Lower lobe of right lung (tissue), 2 donors: ENCODE measurements at places on chromosomes 2 and 18. TPM values are rescaled to one million over a fixed set of nuclear protein-coding genes. Genes with fewer than 3 reads are reported as not detected.

- DNase-seq: no peak
- no peak overlapping the region for H3K4me3 ChIP-seq
- no peaks in the 10 kb centered on the region for H3K27me3 ChIP-seq
- H3K4me1 ChIP-seq: no peaks in the 10 kb centered on the region
- H3K27ac ChIP-seq: no peak overlapping the region
Observed at GRCh38 chr2:192471982-192472381, 277.2 kb upstream of the TMEFF2 start.

GRCh38 chr2:128359841-128360240 is 41.2 kb upstream of the HS6ST1 start:
- H3K36me3 ChIP-seq: no peaks in the 10 kb centered on the region
- H3K4me1 ChIP-seq: peaks cover 17% of the 10 kb centered on the region
- no peak for DNase-seq
- H3K4me3 ChIP-seq: no peak overlapping the region
- H3K27me3 ChIP-seq: no peaks in the 10 kb centered on the region

DNA sequence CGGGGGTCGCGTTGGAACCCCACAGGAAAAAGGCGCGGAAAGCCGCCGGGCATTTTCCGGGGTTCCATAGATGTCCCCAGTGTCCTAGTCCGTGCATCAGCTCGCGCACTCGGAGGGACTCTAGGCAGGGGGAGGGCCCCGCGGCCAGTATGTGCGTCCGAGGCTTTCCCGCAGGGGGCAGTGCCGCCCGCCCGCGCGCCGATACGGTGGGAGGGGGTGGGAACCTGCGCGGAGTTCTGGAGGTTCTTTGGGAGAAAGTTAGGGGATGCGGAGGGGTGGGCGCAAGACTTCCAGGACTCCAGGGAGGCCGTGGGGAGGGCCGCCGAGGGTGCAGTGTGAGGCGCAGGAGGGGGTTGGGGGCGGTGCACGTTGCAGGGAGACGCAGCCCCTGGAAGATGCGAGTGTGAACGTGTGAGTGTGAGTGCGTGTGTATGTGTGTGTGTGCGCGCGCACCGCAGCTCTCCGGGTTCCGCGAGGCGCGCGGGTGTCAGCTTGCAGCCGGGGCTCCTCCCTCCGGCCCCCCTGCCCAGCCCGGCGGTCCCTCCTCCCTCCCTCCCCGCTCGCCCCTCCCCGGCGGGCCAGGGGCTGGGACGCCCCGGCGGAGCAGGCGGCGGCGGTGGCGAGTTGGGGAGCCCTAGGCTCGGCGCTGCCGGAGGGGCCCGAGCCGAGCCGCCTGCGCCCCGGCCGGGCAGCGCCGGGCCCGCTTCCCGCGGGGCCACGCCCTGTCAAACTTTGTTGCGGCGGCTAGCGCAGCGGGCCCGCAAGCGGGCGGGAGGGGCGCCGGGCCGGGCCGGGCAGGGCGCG is at the start of gene TCF7L1:
TSS of gene TCF7L1 (plus strand) at position 559 of the 804 bp plus-strand sequence. CDS start 293 bp downstream, outside the sequence.
- peaks cover 20% of the 10 kb centered on the region for H3K4me1 ChIP-seq
- H3K27me3 ChIP-seq: peaks cover 8% of the 10 kb centered on the region
- DNase-seq: peak; percentile 88
- H3K27ac ChIP-seq: peak within 1 kb of the TSS; percentile 72
- peak within 1 kb of the TSS; percentile 90 for H3K4me3 ChIP-seq

GRCh38 chr2:180707884-180708205 is 272.6 kb upstream of the UBE2E3 start:
- no peak for DNase-seq
- H3K36me3 ChIP-seq: no peaks in the 10 kb centered on the region
- no peaks in the 10 kb centered on the region for H3K4me1 ChIP-seq
- H3K4me3 ChIP-seq: no peak overlapping the region
- no peaks in the 10 kb centered on the region for H3K27me3 ChIP-seq
- H3K27ac ChIP-seq: no peak overlapping the region

DNA sequence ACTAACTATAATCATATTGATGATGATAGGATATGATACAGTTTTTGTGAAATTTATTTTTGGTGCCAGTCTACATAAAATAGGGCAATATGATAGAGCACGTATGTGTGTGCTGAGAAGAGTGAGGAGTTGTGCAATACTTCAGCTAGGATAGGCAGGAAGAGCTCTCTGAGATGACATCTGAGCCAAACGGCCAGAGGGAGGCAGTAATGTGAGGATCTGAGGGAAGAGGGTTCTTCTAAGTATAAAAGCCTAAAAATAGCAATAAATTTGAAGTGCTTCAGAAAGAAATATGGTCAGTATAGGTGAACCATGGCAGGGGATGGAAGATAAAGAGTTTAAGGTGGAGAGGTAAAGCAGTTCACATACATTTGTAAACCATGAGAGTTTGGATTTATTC is 102.5 kb downstream of the OLA1 start:
- H3K27me3 ChIP-seq: no peaks in the 10 kb centered on the region
- H3K4me3 ChIP-seq: no peak overlapping the region
- no peaks in the 10 kb centered on the region for H3K4me1 ChIP-seq
- no peak for DNase-seq
- H3K36me3 ChIP-seq: no peaks in the 10 kb centered on the region
- no peak overlapping the region for H3K27ac ChIP-seq

GRCh38 chr2:53970724-53971602 is at the start of gene PSME4:
Gene PSME4, minus strand, starts transcription at chr2:53970993. Its CDS starts 209 bp downstream, at chr2:53970784.
- DNase-seq: peak; percentile 96
- H3K36me3 ChIP-seq: peaks cover 21% of the 10 kb centered on the region
- peak within 1 kb of the TSS; percentile 66 for H3K4me3 ChIP-seq
- H3K27me3 ChIP-seq: no peaks in the 10 kb centered on the region
- peaks cover 27% of the 10 kb centered on the region for H3K4me1 ChIP-seq
- H3K27ac ChIP-seq: peak within 1 kb of the TSS; percentile 90

DNA sequence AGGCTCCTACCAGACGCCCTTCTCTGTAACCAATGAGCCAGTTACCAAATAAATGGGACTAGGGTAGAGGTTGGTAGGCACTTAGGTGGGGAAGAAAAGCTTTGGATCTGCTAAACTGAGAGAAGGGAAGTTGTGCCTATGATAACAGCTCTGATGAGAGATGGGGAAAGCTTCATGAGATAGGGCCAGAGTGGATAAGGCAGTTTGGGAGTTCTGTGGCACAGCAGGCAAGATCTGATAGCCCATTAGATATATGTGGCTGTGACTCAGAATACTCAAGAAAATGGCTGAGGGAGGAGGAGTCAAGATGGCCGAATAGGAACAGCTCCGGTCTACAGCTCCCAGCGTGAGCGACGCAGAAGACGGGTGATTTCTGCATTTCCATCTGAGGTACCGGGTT is 99.8 kb downstream of the PDE11A start:
- H3K36me3 ChIP-seq: no peaks in the 10 kb centered on the region
- DNase-seq: no peak
- H3K27me3 ChIP-seq: no peaks in the 10 kb centered on the region

DNA sequence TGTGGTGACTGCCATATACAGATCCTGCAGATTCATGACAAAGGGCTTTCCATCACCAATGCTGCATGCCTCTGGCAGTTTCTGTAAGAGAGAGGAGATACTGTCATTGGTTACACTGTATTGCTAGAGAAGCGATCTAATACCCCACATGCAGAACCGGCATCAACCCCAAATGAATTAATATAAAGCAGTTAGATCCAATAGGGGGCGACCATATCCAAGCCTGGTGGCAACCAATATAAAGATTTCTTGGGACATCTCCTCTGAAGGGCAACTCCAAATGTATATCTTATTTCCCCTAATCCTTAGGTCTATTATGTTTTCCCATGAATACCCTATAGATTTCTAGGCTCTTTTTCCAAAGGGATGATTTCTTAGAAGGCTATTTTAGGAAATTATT is 17.4 kb upstream of the IHH start:
- H3K27ac ChIP-seq: no peak overlapping the region
- H3K36me3 ChIP-seq: peaks cover 28% of the 10 kb centered on the region
- no peak for DNase-seq
- H3K27me3 ChIP-seq: no peaks in the 10 kb centered on the region
- no peak overlapping the region for H3K4me3 ChIP-seq
- peaks cover 9% of the 10 kb centered on the region for H3K4me1 ChIP-seq

DNA sequence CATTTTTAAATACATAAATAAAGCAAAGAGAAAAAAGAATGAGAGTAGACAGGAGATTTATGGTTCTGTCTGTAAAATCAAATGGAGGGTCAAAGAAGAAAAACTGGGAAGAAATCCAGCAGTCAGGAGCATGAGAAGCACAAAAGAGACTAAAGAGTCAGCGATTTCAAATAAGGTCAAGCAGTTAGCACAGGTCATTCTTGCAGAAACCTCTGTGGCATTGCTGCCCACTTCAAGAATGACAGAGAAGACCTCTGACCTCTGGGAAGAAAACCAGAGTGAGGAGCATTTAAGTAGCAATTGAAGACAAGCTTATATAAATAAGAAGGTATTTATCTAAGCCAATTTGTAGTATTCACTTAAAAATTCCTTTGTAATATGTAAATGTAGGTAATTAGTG is 172.0 kb upstream of the SPOPL start:
- no peak overlapping the region for H3K4me3 ChIP-seq
- no peaks in the 10 kb centered on the region for H3K27me3 ChIP-seq
- H3K27ac ChIP-seq: no peak overlapping the region

- H3K4me3 ChIP-seq: no peak overlapping the region
- peaks cover 4% of the 10 kb centered on the region for H3K36me3 ChIP-seq
- H3K27ac ChIP-seq: no peak overlapping the region
Observed at GRCh38 chr2:71587509-71588073, 134.2 kb downstream of the DYSF start.

DNA sequence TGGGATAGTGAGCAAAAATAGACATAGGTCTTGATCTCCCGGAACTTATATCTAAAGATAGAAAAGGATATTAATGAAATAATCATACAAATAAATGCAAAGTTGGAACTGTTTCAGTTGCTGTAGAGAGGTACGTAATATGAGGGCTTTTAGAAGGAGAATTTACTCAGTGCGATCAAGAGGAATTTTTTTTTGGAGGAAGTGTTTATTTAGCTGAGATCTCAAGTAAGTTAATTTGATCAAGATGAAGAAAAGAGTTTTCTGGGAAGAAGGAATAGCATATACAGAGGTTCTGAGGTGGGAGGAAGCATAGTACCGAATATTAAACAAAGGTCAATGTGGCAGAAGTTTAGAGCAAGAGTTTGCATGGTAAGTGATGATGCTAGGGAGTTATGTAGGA is 11.3 kb downstream of the MBD5 start:
- H3K4me3 ChIP-seq: no peak overlapping the region
- no peaks in the 10 kb centered on the region for H3K36me3 ChIP-seq
- no peak for DNase-seq
- H3K4me1 ChIP-seq: peaks cover 10% of the 10 kb centered on the region

DNA sequence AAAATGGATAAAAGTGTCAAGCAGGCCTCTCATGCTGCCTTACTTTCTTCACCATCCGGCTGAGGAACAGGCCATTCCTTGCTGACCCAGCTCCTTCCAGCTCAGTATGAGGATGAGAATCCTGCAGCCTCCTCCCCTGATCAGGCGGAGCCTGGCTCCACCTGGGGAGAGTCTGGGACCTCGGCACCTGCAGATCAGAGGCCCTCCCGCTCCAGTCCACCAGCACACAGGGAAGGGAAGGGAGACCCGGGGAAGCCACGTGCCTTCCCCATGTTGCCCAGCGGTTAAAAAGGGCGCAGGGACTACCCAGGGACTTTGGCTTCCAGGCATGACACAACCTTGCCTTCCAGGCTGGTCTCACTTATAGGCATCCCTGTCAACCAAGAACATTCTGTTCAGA is 172.0 kb downstream of the NDUFA10 start:
- H3K27ac ChIP-seq: no peak overlapping the region
- no peak overlapping the region for H3K4me3 ChIP-seq
- no peak for DNase-seq
- H3K4me1 ChIP-seq: no peaks in the 10 kb centered on the region
- H3K36me3 ChIP-seq: no peaks in the 10 kb centered on the region
- H3K27me3 ChIP-seq: no peaks in the 10 kb centered on the region

DNA sequence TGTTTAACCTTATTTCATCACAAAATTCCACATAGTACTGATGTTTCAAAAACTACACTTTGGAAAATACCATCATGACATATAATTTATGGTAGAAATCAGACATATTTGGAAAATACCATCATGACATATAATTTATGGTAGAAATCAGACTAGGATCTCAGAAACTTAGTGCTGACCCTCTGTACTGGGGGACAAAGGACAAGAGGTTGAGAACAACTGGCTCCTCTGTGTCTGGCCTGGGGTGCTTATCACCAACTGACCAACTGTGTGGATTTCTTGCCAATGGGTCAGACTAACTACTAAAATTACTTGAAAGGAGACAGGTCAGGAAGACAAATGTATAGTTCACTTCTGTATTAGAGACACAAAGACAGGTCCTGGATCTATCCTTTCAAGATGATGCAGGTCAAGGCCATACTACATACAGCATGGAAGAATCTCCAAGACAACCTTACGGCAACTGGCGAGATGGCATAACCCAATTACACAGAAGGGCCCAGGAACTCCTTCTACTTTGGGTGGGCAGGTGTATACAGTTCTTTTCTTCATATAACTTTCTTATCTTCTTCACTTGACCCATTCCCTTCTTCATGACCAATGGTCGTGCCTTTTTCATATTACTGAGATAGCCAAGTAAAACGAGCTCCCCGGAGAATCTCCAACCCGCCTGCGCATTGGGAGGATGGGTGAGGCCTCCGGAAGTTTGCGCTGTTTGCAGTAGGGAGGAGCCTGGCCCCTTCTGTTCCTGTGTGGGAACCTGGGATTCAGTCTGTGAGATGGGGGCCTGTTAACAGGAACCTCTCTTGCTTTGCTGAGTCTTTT is 290.5 kb downstream of the AGPS start:
- H3K36me3 ChIP-seq: no peaks in the 10 kb centered on the region
- DNase-seq: no peak
- H3K4me1 ChIP-seq: no peaks in the 10 kb centered on the region

GRCh38 chr2:162382278-162382677 is 38.3 kb downstream of the GCA start:
- H3K27me3 ChIP-seq: no peaks in the 10 kb centered on the region
- H3K4me3 ChIP-seq: no peak overlapping the region
- no peaks in the 10 kb centered on the region for H3K4me1 ChIP-seq
- H3K27ac ChIP-seq: no peak overlapping the region
- H3K36me3 ChIP-seq: no peaks in the 10 kb centered on the region

- no peak overlapping the region for H3K4me3 ChIP-seq
- H3K27me3 ChIP-seq: no peaks in the 10 kb centered on the region
- no peak for DNase-seq
- H3K36me3 ChIP-seq: no peaks in the 10 kb centered on the region
Observed at GRCh38 chr2:45340318-45340717, 270.7 kb downstream of the SRBD1 start.

DNA sequence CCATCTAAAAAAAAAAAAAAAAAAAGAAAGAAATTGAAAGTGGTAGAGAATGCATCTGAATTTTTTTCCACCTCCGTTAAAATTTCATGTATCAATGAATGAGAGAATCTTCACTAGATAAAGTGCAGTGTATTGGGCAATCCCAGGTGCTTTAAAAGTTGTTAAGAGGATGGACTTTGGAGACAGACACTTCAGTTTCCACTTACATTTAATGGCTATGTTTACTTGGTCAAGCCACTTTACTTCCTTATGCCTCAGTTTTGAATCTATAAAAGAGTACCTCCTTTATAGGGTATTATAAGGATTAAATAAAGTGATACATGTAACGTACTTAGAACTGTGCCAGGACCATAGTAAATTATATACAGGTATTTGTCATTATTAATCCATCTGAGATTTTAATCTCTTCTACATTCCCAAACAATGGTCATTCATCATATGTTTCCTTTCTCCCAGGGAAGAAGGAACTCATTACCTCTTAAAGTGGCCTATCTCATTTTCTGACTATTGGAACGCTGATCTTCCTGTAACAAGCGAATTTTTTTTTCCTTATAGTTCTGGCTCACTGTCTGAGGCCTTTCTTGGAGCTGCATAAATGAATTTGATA is 29.1 kb upstream of the TANK start:
- H3K36me3 ChIP-seq: no peaks in the 10 kb centered on the region
- no peak overlapping the region for H3K27ac ChIP-seq
- no peak for DNase-seq

Gene ADRA2B
- 0.32 TPM for total RNA-seq

Gene EFEMP1
- total RNA-seq: 219 TPM

Gene SEMA4F
- 12.0 TPM for total RNA-seq

Gene ABHD1
- total RNA-seq: 0.21 TPM

Gene UGT1A4
- total RNA-seq: not detected

Gene SLC5A7
- total RNA-seq: 0.30 TPM
